ENCODE measurements at places on chromosomes 2 and 18. TPM values are rescaled to one million over a fixed set of nuclear protein-coding genes. Genes with fewer than 3 reads are reported as not detected.

Gene POMC
- total RNA-seq = 2.9 TPM

Gene AP1S3
- 2.9 TPM for total RNA-seq

Gene HAT1
- total RNA-seq = 20.8 TPM

Gene PLGLB2
- total RNA-seq = 3.6 TPM

Gene TNFRSF11A
- total RNA-seq = 1.2 TPM

Gene IMMT
- 57.8 TPM for total RNA-seq

Gene FIGN
- not detected for total RNA-seq

Gene POLR1A
- total RNA-seq = 19.2 TPM

Gene RNF125
- total RNA-seq = 72.6 TPM

Gene TTR
- not detected for total RNA-seq

Gene ZDBF2
- total RNA-seq = 23.2 TPM

Gene DPP10
- total RNA-seq = not detected

Gene CHST10
- 2.8 TPM for total RNA-seq

Gene CGREF1
- total RNA-seq = not detected
